ENCODE measurements at places on chromosomes 6 and 20.

DNA sequence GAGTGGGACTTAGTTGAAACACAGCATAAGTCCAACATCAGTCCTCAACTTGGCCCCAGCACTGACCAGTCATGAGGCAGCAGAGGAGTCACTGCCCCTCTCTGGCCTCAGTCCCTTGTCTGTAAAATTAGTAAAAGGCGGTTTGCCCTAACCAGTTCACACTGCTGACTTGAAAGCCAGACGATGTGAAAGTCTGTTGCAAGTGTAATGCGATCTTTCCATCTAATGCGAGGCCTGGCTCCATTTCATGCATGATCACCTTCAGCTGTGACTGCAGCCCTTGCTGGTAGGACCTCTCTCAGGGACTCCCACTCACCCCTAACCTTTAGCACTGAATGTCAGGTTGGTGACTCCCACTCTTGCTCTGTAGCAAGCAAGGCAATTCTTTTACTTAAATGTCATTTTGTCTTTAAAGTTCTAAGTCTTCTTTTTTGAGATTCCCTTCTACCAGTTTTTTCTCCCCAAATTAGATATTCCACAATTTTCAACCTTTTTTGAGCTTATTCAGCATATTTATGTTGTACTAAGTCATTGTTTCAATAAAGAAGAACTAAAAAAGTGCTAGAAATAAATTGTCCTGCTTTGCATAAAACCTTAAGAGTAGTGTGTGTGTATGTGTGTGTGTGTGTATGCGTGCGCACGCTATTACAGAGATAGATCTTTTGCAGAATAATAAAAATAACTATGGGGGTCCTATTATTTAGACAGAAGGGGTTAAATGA lies 245.5 kb downstream of the PACRG start:
- DNase-seq, result no peak

GRCh38 chr20:14633507-14633906 lies 296.1 kb upstream of the FLRT3 start:
- no peak for DNase-seq

DNA sequence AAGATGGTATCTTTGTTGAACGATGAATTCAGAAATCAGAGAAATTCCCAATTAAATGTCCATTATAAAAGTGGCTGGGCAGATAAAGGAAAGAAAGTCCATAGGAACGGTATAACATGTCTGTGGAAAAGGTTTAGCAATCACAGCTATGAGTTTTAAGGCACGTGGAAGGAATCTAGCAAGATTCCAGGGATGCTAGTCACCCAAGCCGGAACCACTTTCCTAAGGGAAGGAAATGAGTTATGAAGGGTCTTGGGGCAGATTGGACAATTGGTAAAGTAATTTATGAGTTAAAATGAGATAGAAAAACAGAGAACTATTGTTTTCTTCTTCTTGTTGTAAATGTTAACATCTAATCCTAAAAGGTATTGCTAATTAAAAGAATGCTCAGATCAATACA lies 384.8 kb downstream of the ADGRB3 start:
- DNase-seq, result no peak

- no peak for DNase-seq
These were observed 371.8 kb downstream of the BTBD3 start for GRCh38 chr20:12289465-12289864.

DNA sequence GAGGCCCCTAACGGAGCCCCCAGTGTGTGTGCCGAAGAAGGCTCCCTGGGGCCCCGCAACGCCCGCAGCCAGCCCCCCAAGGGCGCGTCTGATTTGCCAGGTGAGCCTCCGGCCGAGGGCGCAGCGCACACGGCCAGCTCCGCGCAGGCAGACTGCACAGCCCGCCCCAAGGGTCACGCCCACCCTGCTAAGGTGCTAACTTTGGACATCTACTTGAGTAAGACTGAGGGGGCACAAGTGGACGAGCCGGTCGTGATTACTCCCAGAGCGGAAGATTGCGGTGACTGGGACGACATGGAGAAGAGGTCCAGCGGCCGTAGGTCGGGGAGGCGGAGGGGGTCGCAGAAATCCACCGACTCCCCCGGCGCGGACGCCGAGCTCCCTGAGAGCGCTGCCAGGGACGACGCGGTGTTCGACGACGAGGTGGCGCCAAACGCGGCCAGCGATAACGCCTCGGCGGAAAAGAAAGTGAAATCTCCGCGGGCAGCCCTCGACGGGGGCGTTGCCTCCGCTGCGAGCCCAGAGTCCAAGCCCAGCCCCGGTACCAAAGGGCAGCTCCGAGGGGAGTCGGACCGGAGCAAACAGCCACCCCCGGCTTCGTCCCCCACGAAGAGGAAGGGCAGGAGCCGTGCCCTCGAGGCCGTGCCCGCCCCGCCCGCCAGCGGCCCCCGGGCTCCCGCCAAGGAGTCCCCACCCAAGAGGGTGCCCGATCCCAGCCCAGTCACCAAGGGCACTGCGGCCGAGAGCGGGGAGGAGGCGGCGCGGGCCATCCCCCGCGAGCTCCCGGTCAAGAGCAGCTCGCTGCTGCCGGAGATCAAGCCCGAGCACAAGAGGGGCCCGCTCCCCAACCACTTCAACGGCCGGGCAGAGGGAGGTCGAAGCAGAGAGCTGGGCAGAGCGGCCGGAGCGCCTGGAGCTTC lies 117.0 kb downstream of the RTN4IP1 start:
- DNase-seq, result peak; percentile 76

DNA sequence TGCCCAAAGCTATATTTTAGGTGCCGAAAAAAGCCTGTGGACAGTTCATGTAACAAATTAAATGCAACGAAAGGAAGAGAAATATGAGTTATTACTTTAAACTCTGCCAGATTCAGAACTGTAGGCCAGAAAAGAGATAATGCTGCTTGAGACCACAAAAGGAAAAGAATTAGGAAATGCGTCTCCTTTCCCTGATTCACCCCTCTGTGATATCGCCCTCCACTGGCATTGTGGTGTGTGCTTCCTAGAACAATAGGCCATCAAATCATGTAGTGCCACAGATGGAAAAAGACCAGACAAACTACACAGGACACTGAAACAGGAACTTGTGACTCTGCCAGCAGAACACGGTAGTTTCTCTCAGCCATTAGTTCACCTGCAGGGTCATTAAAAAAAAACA lies 14.7 kb upstream of the LAMA4 start:
- DNase-seq, result no peak

- no peak for DNase-seq
These were observed 211.4 kb downstream of the ERMARD start for GRCh38 chr6:169962604-169963469.

DNA sequence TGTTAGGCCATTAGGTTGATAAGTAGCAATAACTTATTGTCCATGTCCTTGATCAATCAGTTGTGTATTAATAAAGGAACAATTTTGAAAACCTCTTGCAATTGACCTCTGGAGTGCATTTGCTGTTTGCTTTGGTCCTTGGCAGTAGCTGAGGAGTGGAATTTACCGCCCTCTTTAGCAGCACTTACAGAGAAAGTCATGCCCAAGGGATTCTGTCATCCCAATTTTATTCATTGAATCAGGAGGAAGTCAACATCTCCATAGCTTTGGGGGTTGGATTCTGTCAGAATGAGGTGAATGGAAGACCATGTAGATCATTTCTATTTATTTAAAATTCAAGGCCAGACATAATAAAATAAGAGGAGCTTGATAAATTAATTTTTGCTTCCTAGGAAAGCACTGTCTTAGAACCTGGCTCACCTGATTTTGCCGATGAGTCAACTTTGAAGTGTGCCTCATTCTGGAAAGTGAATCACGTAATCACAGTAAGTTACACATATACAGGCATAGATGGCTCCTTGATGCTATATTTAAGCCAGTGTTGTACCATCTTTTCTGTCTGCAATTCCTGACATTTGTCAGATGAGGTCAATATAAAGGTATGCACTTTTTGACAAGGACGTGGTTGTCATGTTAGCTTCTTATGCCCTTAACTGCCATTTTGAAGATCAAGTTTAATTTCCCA lies 128.7 kb upstream of the MLIP start:
- no peak for DNase-seq

- DNase-seq, result no peak
These were observed 26.9 kb upstream of the MLN start for GRCh38 chr6:33830635-33831240.

DNA sequence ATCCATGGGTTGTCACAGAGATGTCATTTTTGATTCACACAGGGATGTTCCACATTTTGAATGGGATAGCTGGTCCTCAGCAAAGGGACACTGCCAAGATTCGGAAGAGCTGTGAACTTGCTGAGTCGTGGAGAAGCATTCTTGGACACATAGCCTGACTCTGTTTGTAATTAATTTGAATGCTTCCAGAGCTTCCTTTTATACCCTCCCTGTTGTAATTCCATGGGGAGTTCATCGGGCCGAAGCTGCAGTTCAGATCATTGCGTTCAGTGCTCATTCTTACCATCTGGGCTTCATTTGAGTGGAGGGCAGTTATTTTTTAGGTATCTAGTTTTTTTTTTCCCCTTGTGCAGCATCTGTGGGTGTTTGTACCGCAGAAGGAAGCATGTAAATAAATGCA lies 126.5 kb downstream of the SLC24A3 start:
- no peak for DNase-seq
